ENCODE measurements at places on chromosomes 7 and 10.

GRCh38 chr10:59585046-59585700 lies 124.5 kb downstream of the SLC16A9 start:
- no peak for DNase-seq

DNA sequence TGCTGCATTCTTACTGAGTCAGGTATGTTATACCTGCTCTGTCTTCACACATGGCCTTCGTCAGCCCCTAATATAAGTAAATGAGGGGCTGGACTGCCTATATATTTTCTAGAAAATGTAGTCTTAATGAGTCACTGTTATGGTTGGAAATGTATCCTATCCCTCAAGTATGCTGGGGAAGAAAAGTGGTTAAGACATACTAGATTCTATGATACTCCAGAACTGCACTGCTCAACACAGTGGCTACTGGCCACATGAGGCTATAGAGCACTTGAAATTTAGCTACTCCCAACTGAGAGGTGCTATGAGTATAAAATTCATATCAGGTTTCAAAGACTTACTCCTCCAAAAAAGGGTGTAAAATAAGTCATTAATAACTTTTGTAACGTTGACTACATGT lies 104.3 kb upstream of the STEAP1B start:
- no peak for DNase-seq

DNA sequence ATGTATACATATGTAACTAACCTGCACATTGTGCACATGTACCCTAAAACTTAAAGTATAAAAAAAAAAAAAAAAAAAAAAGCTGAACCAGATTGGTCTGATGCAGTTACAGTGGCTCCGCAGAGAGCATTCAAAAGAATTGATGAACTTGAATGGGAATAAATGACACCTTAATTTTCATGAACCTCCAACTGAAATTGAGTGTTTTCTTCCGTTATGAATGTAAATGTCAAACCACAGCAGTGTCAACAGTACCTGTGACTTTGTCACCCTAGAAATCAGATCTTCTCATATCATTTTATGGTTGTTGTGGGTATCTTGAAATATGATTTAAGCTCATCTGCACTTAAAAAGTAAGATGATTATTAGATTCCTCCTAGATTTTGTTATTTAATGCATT lies 32.7 kb upstream of the SRGN start:
- DNase-seq: no peak

DNA sequence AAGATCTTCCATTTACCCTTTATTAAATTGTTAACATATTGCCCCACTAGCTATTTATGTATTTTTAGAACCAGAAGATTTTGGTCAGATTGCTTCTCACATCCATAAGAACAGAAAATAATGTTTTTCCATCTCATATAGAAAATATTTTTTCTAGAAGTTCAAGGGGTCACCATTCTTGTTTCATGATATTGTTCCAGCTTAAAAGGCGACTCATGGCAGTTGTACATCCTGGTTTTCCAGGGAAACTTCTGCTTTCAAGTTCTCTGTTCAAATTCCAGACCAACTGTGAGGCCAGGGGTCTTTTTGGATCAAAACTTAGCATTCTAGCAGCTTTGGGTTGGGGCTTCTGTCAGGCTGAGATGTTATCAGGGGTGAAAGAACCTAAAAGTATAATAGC lies 84.4 kb downstream of the LRRC4 start:
- no peak for DNase-seq

DNA sequence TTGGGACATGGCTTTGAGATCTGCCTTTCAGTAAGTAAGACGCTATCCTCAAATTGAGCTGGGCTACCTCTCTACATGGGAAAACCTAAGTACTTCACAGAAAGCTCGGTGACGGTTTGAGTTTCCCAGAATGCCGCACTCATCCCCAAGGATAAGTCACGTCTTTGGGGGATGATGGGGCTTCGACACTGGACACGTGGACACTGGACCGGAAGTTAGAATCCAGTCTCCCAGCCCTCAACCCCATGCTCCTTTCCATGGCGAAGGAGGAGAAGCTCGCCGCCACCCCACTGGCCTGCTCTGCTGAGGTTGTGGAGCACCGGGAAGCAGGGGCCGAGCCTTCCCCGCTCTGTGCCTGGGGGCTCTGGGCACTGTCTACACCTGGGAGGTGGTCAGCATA lies 27.5 kb downstream of the PTPRE start:
- no peak for DNase-seq

GRCh38 chr7:77367976-77368375 lies 48.2 kb downstream of the GSAP start:
- no peak for DNase-seq

DNA sequence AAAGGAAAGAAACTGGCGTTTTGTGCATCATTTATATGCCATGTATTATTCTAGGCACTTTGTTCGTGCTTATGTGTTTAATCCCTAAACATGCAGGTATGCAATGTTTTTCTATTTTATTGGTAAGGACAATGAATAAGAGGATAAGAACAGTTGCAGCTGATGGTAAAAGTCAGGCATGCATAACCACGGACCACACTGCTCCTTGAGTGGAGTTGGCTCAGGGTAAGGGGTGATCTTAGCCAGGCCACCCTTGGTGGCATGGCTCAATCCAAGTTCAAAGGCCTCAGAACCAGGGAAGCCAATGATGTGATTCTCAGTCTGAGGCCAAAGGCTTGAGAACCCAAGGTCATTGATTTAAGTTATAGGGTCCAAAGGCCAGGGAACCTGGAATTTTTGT lies 1068.1 kb downstream of the NRG3 start:
- DNase-seq: no peak

- no peak for DNase-seq
Measured at GRCh38 chr10:86253091-86254072, 113.2 kb downstream of the GRID1 start.

GRCh38 chr7:85261336-85261735 lies 74.5 kb upstream of the SEMA3D start:
- DNase-seq: no peak
